Activated T-cell treated with anti-CD3 and anti-CD28 coated beads, Interleukin-2, amount 50 U/mL, for 4 hours (primary cell): ENCODE measurements at places on chromosomes 16 and 17. TPM values are rescaled to one million over a fixed set of nuclear protein-coding genes. Genes with fewer than 3 reads are reported as not detected.
A peak's percentile ranks its signal among the peaks of the same experiment; 100 is the strongest.

DNA sequence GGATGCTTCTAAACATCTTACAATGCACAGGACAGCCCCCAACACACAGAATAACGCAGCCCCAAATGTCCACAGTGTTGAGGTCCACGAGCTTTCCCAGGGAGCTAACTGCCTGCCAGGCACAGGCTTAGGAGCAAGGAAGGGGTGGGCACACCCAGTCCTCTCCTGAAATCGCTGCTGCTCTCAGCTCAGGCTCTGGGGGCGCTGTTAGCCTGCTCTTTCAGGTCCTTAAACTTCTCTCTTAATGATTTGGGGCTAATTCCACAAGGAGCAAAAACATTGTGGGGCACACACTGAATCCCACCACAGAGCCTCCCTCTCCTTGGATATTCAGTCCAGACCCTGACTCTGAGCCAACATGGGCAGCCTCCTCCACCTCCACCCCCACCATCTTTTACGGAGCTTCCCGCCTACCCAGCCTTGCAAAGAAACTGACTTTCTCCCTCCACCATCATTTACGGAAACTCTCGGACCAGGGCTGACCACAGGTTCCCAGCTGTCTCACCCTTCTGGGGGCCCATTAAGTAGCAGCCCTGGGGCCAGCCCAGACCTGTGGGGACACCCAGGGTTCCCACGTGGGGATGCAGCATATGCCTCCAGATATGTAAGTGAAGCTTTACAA is 1.1 kb downstream of the CD300H start:
- no peak for DNase-seq

GRCh38 chr17:4534928-4535666 is 20.1 kb downstream of the MYBBP1A start:
- no peak for DNase-seq

DNA sequence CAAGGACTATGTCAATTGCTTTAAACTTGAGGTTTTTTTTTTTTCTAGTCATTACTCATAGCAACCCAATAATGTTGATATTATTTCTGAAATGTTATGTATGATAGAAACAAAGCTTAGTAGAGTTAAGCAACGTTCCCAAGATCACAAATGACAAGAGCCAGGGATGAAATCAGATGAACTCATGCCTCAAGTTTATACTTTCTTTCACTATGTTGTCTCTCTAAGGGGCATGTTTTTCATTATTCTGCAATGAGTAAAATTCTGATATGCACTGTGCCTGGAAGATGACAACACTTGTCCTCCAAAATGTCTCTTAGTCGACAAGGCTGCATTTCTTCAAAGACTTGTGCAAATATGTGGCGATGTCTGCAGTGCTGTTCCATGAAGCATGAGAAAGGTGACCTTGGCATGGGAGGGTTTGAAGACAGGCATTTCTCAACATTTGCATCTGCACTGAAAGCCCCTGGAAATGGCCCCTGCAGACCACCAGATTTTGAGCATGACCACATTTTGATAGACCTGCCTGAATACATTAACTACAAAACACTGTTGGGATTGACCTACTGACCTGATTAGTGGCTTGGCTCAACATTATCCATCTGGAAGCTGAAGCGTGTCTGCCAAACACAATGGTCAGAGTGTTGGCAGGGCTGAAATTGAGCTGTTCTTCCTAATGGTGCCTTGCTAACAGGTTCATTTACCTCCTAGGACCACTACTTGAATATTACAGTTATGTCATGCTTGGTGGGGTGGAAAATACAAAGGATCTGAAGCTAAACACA is 1027.5 kb downstream of the CDH11 start:
- no peak for DNase-seq

DNA sequence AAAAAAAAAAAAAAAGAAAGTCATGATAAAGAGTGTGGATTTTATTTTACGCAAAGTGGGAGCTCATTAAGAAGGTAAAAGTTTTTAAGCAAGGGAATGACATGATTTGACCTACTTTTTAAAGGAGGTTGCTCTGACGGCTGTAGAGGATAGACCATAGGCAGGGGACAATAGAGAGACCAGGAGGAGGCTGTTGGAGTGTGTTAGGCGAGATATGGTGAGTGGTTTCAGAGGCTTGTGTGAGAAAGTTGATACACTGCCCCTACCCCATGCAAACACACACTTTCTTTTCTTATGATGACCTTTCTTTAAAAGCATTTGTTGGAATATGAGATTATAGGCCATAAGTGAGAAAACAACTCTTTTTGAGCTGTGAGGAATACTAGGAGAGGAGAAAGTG is 82.0 kb downstream of the FTO start:
- no peak for DNase-seq

- peak; percentile 99 for DNase-seq
Measured at GRCh38 chr17:81034779-81035520, at the start of gene BAIAP2. Gene BAIAP2 (plus strand): TSS chr17:81035151. CDS start chr17:81035255, 104 bp downstream.

DNA sequence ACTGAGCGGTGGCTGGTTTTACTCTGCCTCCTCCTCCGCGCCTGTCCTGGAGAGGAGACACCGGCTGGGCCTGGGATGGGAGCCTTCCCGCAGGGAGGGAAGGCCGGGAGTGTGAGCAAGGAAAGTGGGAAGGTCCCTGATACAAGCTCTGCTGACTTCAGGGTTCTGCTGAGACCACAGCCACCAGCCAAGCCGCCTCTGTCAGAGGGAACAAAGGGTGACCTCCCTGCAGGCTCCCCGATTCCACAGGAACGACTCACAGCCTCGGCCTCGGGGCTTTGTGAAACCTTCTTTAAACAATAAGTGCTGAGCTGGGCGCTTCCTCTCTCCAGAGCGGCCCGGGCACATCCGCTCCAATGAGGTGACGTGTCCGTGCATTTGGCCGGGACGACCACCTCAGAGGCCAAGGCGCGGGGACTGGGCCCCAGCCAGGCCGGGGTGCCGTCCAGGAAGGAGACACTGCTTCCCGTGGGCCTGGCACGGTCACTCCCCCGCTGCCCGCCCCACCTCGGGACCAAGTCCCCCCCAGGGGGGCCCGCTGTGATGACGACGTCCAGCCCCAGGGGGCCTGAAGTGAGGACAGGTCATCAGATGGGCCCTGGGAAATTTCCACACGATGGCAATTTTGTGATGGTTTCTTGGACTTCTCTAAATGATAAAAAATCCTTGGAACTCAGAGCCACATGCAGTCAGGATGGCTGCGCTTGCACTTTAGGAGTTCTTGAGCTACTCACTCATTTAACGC is 11.8 kb upstream of the CIBAR2 start:
- DNase-seq = no peak

DNA sequence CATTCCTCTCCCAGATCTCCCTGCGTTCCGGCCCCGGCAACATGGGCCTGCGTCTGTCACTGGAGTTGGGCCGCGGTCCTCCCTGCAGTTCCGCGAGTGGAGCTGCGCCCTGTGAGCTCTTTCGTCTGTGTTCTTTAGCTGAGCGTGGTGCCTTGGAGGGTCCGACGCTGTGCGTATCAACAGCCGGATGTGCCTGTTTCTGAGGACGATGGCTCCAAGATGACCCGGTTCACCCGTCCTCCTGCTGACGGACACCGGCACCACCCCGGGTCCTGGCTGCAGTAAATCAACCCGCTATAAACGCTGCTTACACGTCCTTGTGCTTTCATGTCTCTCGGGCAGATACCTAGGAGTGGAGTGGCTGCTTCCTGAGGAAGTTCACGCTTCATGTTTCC is 44.8 kb upstream of the GNG13 start:
- no peak for DNase-seq

DNA sequence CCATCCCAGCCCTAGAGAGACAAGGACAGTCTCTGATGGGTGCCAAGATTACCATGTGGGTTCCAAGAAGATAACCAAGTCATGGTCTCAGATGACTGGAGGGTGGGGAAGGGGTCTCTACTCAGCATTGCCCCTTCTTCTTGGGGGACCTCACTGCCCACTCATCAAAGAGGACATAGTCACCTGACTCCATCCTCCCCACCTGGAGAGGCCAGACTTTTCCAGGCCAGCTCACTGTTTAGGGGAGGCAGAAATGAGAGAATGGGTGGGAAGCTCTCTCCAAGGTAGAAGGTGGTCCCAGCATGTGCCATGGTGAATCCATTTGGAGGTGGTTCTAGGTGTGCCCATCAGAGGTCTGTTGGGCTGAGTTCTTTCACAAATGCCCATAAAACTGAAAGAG is 20.7 kb upstream of the IL21R start:
- no peak for DNase-seq

GRCh38 chr17:6570731-6571451 is 14.5 kb upstream of the PITPNM3 start:
- DNase-seq = no peak

DNA sequence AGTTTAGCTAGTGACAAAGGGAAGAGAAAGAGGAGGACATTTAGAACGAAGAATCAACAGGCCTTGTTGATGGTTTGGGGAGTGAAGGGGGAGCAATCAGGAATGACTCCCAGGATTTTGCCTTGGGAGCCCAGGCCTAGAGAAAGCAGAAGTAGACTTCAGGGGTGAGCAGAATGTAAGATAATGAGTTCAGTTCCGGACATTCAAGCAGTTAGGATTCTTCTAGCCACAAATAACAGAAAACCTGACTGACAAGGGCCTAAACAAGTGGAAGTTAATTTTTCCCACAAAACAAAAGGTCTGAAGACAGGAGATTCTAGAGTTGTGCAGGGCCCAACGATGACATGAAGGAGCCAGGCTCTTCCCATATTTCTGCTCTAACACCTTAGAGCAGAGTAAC is 45.9 kb downstream of the SKAP1 start:
- DNase-seq = no peak

- DNase-seq = no peak
Measured at GRCh38 chr17:1111599-1112443, 68.0 kb downstream of the ABR start.

- no peak for DNase-seq
Measured at GRCh38 chr16:84198401-84198800, 7.4 kb downstream of the ADAD2 start.

DNA sequence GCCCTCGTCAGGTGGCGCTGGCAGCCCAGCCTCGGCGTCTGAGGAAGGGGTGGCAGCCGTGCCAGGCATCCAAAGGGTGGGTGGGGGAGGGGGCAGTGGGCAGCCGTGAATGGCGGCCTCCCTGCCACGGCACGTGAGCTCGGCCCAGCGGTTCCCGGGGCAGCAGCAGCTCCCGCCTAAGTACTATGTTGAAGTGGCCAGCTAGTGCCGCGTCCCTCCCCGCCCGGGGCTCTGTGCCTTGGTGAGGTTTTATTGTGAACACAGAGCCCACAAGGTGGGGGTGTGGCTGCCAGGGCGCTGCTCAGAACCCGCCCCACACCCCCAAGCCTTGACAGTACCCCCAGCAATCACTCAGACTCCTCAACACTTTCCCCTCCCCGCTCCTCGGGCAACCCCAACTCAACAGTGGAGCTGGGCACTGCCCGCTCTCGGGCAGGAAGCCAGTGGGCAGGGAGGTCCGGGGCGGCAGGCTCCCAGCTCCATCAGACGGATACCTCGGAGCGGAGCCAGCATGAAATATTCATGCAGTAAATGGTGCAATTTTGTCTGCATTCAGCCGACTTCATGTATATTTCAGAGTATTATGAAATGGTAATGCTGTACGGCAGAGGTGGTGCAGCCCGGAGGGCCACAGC is 80.4 kb downstream of the ENGASE start:
- DNase-seq = no peak

GRCh38 chr16:69865701-69866100 is 85.4 kb upstream of the CLEC18A start:
- DNase-seq = no peak

- DNase-seq = no peak
Measured at GRCh38 chr16:87390641-87391323, 1.4 kb upstream of the MAP1LC3B start.

GRCh38 chr16:89482150-89482816 is 8.1 kb downstream of the ANKRD11 start:
- DNase-seq = no peak

- no peak for DNase-seq
Measured at GRCh38 chr17:17938388-17939107, 33.7 kb downstream of the TOM1L2 start.

GRCh38 chr16:14613991-14614390 is 16.1 kb downstream of the PARN start:
- no peak for DNase-seq

DNA sequence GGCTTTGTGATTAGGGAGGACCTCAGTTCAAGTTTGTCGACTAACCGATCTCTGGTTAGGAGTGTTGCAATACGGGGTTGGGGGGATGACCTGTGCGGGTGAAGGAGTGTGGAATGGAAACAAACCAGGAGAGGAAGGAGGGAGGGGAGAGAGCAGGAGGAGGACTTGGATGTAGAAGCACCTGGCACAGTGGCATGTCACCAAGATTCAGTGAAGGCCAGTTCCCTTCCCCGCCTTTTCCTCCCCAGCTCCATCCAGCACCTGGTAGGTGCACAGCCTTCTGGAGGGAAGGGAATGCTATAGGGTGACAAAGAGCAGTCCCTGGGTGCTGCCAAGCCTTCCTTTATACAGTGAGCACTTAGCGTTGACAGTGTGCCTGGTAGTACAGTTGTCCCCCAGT is 107.4 kb upstream of the CRHR1 start:
- DNase-seq = no peak

- DNase-seq = no peak
Measured at GRCh38 chr16:73732143-73732542, 564.5 kb upstream of the PSMD7 start.

GRCh38 chr17:62882284-62882683 is 74.2 kb upstream of the MARCHF10 start:
- DNase-seq = no peak

GRCh38 chr17:2688351-2689342 is 22.9 kb downstream of the CLUH start:
- no peak for DNase-seq

DNA sequence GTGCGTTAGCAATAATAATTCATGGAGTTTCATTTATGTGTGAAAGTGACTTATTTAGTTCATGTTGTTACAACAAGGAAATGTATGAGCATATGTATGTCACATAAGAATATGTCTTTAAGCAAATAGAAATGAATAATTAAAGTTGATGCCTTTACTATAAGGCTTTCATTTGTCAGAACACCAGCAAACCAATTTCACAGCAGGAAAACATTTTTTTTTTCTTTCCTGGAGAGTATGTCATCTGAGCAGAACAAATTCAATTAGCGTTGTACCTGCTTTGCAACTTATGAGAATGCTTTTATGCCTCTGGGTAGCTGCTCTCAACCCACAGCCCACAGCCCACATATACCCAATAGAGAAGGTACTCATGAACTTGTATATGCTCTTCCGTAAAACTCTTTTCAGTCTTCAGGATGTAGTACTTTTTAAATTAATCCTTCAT is 26.3 kb upstream of the APOH start:
- DNase-seq = no peak

MYL4 gene
- not detected for total RNA-seq

SLC38A8 gene
- not detected for total RNA-seq

ZNF830 gene
- 24.5 TPM for total RNA-seq

SLC5A10 gene
- total RNA-seq = not detected

CRHR1 gene
- total RNA-seq = not detected

NTN3 gene
- total RNA-seq = not detected
